ENCODE measurements at places on chromosomes 16 and 17. TPM values are rescaled to one million over a fixed set of nuclear protein-coding genes. Genes with fewer than 3 reads are reported as not detected.

Gene AATK
- 1.4 TPM for total RNA-seq

Gene SOST
- not detected for total RNA-seq

DNA sequence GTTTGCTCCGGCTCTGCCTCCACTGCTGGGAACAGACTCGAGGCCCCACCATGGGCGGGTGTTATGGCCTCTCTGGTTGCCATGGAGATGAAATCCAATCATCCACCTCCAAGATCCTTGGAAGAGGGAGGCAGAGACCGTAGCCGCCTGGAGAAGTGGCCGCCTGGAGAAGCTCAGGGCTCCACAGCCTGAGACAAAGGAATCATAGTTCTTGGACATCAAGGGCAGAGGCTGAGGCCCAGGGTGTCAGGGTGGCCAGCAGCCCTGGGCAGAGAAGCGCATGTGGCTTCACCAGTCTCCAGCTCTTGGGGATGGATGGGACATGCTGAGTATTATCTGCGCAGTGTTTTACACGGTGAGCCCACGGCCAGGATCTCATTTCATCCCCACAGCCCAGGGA, 36.2 kb downstream of the ABR start:
- no peak overlapping the region for H3K4me3 ChIP-seq
- H3K36me3 ChIP-seq = no peaks in the 10 kb centered on the region
- no peak for DNase-seq
- no peaks in the 10 kb centered on the region for H3K27me3 ChIP-seq

DNA sequence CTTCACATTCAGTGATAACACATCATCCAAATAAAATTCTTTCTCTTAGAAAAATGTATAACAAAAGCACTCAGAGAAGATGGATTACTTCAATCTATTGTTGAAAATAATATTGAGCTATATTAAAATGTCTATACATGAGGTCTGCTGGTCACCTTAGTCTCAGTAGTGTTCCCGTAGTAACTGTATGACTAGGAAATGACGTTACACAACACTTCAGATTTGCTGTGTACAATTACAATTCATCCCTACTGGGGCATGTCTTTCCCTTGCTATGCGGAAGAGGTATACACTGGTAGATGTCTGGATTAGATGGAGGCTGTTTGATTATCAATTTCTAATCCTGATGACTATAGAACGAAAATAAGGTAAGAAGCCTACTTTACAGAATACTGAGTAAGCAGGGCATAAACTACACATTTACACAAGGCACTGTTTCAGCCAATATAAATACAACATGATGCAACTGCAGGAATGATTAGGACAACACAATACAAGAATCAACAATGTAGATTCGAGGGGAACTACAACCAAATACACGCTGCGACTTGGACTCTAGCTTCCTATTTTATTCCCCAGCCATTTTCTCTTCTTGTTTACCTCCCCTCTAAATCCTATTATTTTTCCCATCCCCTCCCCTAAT, 982.5 kb upstream of the CDH8 start:
- no peak overlapping the region for H3K27ac ChIP-seq
- no peaks in the 10 kb centered on the region for H3K27me3 ChIP-seq
- no peak overlapping the region for H3K4me3 ChIP-seq
- no peaks in the 10 kb centered on the region for H3K4me1 ChIP-seq
- no peak for DNase-seq

DNA sequence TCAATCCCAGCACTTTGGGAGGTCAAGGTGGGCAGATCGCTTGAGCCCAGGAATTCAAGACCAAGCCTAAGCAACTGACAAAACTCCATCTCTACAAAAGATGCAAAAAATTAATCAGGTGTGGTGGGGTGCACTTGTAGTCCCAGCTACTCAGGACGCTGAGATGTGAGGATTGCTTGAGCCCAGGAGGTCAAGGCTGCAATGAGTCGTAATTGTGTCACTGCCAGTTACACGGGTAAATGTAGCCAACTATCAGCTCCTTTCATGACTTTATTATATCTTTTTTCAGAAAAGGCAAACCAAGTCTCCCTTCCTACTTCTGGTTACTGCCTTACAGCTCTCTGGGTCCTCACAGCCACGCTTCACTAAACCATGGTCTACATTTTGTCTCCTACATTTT, 4.0 kb downstream of the SDF2 start:
- H3K4me1 ChIP-seq = peaks cover 18% of the 10 kb centered on the region
- no peak overlapping the region for H3K27ac ChIP-seq
- no peak overlapping the region for H3K4me3 ChIP-seq
- DNase-seq = no peak
- H3K27me3 ChIP-seq = no peaks in the 10 kb centered on the region

GRCh38 chr17:17892009-17892408, 55.2 kb upstream of the SREBF1 start:
- H3K36me3 ChIP-seq = peaks cover 30% of the 10 kb centered on the region
- no peaks in the 10 kb centered on the region for H3K4me1 ChIP-seq
- no peak overlapping the region for H3K27ac ChIP-seq
- H3K27me3 ChIP-seq = no peaks in the 10 kb centered on the region
- no peak for DNase-seq
- no peak overlapping the region for H3K4me3 ChIP-seq

- H3K36me3 ChIP-seq = no peaks in the 10 kb centered on the region
- no peaks in the 10 kb centered on the region for H3K4me1 ChIP-seq
- DNase-seq = no peak
- H3K4me3 ChIP-seq = no peak overlapping the region
- H3K27me3 ChIP-seq = no peaks in the 10 kb centered on the region
Observed at GRCh38 chr17:3657874-3658783, 10.2 kb downstream of the TAX1BP3 start.
